ENCODE measurements at places on chromosomes 4 and X.

DNA sequence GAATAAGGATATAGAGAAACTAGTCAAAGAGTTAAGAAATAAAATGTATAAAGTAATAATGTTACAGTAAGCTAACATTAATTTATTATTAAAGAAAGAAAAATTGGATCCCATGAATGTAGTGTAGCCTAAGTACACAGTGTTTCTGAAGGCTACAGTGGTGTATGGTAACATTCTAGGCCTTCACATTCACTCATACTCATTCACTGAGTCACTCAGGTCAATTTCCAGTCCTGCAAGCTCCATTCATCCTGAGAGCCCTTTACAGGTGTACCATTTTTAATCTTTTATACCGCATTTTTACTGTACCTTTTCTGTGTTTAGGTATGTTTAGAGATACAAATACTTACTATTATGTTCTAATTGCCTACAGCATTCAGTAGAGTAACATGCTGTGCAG, 120.6 kb upstream of the AGA start:
- no peak for DNase-seq

DNA sequence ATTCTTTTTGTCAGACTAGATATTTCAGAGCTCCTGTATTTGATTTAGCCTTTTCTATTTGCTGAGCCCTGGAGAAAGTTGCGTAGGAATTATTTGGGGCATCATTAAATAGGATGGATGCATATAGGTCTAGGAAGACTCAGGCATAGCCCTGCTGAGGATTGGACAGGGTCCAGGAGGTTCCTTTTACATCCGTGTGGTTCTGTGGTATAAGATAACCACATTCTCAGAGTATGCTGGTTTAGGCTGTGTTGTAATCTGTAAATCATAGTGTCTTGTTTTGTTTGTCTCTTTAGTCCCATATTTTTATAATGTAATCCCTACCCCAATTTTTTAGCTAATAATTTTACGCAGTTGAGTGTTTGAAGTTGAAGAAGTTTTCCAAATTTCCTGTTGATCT, 513.7 kb downstream of the RPA4 start:
- no peak for DNase-seq

- no peak for DNase-seq
Measured at GRCh38 chr4:181796502-181796901, 446.7 kb upstream of the TENM3 start.

GRCh38 chr4:17690898-17691297, 76.5 kb downstream of the MED28 start:
- no peak for DNase-seq

DNA sequence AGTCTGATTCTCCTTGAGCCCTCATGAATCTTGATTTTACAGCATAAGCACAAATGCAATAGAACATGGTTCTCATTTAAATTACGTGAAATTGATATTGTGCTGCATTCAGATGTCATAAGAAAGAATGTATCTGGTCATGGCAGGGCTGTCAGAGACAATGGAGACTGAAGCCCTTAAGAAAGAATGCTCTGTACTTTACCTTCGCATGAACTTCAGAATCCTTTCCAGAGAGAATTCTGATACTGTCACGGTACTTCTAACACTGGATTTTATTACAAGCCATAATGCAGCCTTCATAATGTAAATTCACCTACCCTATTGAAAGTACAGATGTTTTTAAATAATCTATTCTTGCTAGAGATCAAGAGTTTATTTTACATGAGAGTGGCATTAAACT, 677.9 kb upstream of the ADGRL3 start:
- DNase-seq = no peak
